Germinal center (tissue), 1 donor: ENCODE measurements at places on chromosomes 12 and 14.
A peak's percentile ranks its signal among the peaks of the same experiment; 100 is the strongest.

DNA sequence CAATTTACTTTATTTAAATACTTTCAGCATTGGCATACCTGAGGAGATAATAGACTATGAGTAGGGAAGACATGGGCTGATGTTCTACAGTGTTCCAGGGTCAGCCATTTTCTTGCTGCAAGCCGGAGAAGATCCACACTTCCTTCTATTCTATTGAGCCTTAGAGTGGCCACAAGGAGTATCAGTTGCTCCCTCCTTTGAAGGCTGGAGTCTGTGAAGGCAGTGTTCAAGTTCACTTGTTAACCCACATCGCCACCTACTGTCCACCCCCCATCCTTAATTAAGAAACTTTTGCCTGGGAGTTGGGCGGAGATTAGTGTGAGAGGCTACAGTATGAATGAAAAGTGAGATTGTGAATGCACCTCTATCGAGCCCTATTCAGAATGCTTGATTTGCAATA, 666.6 kb downstream of the NRXN3 start:
- peak; percentile 4 for DNase-seq

DNA sequence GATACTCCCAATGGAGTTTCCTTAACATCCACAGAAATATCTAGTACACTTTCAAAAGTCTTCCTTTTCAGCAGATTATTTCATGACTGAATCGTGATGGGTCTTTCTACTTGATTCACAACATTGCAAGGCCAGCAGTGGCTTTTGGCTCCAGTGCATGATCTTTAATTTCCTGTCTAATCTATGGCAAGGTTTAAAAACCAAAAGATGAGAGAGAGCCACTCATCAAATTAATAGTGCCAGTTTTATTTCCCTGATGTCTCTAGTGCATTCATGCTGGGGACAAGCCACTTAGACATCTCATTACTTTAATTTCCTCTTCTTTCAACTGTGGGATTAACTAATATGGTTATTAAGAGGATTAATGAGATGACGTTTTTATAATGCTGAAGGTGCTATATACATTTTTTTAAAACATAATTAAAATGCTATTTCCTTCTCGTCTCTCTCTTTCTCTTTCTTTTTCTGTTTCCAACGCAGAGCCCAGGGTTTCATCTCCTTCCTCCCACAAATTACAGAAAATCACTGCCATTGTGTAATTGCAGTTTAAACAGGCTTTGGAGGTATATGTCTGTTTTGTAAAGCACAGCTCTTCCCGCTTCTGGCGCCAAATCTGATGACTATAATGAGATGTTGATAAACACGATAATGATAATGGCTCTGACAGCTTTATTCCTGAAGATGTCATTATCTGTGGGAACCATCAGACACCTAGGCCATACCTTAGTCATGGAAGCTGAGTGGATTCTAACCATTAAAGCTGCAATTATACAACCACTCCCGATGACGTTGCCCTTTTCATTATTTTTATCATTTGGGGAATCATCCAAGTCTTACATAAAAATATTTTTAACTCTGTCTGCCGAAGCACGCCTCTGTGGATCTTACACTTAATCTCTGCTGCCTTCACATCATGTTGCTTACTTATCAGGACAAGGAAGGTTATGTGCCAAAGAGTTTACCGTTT, 103.1 kb upstream of the PPM1H start:
- no peak for DNase-seq

GRCh38 chr12:115820656-115821055, 456.8 kb downstream of the MED13L start:
- no peak for DNase-seq

DNA sequence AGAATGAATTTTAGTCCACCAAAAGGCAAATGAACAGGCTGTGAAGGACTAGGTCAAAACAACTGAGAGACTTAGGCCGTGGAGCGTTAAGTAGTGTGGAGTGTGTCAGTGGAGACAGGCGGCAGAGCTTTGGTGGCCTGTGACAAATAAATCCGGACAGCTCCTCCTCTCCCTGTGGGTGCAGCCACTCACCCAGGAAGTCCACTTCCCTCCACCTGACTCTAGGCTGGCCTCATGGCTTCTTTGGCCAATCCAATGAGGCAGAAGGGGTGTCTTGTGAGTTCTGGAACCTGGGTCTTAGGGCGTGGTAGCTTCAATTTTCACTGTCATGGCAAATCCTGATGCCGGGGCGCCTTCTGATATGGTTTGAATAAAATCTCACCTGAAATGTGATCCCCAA, 180.9 kb upstream of the C14orf180 start:
- no peak for DNase-seq

DNA sequence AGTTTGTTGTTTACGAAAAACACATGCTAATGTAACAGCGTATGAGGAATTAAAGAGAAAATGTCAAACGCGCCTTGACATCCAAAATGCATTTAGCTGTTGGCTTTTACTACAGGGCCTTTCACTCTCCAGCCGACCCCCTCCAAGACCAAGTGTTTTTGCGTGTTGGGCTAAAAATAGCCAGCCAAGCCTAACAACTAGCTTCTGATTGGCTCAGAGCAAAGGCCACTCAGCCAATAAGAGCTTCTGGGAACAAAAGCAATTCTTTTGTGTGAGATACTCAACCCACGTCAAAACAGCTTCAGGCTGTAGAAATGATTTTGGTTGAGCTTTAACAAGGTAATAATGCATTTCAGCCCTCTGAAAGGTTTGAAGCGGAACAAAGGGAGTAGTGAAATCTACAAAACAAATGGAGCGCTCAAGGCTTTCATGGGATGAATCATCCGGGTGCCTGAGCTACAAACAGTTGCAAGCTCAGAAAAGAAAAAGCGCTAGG, 198.7 kb upstream of the DCN start:
- DNase-seq: peak; percentile 60

DNA sequence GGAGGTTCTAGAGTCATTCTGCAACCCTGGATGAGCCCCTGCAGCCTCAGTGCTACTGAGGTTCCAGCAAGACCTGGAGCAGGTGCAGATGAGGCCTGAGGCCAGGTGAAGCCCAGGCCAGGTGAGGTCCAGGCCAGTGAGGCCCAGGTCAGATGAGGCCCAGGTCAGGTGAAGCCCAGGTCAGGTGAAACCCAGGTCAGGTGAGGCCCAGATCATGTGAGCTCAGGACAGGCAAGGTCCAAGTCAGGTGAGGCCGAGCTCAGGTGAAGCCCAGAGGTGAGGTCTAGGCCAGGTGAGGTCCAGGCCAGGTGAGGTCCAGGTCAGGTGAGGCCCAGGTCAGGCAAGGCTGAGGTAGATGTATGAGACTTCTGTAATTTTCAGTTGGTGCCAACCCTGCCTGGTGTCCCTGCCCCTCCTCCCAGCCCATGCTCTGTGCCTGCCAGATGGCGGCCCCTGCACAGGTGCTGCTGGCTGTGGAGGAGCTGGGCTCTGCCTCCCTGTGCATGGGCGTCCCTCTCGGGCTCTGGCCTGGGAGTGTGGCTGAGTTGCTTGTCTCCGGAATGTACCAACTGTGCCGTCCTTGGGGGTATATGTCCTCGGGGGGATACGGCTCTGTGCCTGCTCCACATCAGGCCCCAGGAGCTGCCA, 388.5 kb downstream of the TMEM121 start:
- no peak for DNase-seq

GRCh38 chr14:50529288-50530179, 2.8 kb downstream of the MAP4K5 start:
- DNase-seq: no peak

DNA sequence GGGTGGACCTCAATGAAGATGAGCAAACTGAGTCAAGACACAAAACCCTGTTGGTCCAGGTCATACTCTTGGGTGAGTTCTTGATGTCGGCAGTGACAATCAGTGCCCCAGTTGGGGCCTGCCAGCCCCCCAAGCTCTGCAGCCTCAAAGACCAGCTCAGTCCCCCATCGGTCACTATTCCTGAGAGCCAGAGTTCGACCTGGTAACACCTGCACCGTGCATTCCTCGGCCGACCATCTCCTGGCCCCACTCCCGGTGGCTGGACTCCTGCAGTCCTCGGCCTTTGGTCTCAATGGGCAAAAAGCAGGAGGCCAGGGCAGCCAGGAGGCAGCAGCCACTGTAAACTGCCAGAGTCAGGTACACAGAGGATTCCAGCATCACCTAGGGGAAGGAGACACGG, 32.5 kb downstream of the DAO start:
- no peak for DNase-seq

- DNase-seq: no peak
Observed at GRCh38 chr12:15230751-15231150, 9.5 kb upstream of the RERG start.

DNA sequence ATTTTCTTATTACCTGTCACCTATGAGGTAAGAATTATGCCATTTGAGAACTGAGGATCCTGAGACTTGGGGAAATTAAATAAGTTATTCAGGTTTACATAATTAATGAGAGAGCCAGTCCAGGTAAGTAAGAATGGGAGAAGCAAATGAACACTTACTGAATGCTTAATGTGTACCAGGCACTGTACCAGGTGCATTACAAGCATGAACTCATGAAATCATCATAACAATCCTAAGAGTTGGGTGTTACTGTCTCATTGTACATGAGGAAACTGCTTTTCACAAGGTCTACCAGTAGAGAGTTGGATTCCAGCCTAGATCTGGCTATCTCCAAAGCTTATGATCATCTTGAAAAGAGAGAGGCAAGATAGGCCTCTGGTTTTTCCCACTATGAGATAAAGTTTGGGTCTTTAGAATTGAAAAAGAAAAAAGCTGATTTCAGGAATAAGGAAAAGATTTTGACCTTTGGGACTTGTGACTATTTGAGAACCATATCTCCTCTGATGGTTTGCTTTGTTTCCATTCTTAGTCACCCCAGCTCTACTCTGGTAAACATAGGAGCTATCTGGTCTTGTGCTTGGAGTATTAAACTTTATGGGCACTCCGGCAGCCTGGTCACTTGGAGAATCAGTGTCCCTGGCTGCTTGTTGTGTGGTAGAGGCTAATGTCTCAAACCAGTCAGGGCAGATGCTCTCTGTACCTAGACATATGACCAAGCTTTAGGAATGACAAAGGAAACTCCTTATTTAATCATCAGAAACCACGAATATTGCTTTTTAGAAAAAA, 48.0 kb downstream of the PTHLH start:
- no peak for DNase-seq

DNA sequence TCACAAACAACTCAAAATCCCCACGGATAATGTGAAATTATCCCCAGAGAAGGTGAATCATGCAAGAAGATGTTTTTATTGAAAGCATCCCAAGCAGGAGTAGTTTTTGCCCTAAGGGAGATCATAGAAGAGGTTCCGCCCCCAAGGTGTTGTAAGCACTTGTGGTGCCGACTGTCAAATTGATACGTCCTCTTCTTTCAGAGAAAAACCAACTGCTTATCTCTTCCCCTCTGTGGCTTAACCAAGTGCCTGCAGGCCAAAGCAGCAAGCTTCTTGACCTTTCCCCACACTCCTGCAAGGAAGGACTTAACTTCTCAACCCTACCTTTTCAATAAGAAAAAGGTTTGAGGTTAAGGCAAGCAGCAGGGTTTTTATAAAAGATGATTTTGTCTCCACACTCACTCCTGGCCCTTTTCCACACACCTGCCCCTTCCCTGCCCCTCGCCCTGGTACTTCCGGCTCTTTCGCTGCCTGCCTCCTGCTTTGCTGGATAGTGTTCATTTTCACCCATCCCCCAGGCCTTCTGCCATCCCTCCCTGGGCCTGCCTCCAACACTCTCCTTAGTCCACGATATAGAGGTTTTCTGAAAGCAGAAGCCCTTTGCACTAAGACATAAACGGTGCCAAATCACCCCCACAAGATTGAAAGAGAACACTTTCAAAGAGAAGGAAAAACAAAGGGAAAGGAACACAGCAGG, 114.5 kb downstream of the EGLN3 start:
- DNase-seq: no peak

DNA sequence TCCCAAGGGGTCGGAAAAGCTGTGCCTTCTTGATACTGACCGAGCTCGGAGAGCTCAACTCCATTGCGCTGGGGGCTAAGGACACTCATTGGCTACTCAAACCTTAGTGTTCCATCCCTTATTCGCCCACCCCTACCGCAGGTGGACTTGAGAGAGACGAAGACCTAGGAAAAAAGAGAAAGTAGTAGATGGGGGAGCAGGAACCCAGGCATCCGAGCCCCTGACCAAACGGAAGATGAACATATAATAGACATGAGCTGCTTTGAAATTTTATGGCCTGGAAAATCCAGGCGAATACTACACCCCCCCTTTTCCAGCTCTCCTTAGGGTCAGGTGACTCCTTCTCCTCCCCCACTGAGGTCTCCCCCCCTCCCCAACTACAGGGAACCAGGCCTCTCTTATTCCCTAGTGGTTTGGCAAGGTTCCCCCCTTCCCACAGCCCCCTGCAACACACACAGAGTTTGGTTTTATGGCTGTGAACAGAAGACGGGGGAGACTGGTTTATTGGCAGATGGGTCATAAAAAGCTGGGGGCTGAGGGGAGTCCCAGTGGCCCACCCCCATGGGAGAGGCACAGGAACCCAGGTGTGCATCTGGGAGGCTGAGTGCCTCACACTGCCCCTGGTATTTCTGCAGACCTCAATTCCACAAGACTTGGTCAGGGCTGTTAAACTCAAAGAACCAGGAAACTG, 1.6 kb downstream of the GDF11 start:
- no peak for DNase-seq

GRCh38 chr12:62272936-62273552, 12.8 kb downstream of the USP15 start:
- DNase-seq: no peak

DNA sequence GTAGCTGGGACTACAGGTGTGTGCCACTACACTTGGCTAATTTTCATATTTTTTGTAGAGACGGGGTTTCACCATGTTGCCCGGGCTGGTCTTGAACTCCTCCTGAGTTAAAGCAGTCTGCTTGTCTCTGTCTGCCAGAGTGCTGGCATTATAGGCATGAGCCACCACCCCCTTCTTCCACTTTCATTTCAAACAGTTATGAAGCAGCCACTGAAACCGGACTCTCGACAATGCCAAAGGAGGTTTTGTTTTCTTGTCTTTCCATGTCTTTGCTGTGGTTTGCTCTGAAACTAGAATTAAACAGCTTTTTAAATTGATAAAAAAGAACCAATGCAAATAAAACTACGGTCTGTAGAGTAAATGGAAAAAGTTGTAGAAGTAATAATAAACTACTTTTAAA, 30.4 kb downstream of the RAP1B start:
- DNase-seq: peak; percentile 32

GRCh38 chr12:76108356-76108755, 23.9 kb upstream of the NAP1L1 start:
- DNase-seq: no peak

DNA sequence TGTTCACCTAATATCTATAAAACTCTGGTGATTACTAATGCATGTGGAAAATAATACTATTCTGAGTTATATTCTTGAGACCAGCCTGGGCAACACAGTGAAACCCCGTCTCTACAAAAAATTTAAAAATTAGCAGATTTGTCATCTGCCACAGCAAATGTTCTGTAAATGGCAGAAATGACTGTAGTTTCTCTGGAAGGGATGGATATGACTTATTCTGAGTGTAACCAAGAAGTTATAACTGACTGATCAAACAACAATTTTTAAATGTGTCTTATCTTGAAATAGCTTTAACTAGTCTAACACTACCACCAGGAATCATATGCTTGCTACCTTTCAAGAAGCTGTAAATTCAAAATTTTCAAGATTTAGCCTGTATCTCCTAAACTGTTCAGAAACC, 88.7 kb downstream of the PLBD1 start:
- no peak for DNase-seq

- DNase-seq: no peak
Observed at GRCh38 chr14:104048758-104049507, 36.6 kb upstream of the ASPG start.
